ENCODE measurements at places on chromosomes 7 and 10.

DNA sequence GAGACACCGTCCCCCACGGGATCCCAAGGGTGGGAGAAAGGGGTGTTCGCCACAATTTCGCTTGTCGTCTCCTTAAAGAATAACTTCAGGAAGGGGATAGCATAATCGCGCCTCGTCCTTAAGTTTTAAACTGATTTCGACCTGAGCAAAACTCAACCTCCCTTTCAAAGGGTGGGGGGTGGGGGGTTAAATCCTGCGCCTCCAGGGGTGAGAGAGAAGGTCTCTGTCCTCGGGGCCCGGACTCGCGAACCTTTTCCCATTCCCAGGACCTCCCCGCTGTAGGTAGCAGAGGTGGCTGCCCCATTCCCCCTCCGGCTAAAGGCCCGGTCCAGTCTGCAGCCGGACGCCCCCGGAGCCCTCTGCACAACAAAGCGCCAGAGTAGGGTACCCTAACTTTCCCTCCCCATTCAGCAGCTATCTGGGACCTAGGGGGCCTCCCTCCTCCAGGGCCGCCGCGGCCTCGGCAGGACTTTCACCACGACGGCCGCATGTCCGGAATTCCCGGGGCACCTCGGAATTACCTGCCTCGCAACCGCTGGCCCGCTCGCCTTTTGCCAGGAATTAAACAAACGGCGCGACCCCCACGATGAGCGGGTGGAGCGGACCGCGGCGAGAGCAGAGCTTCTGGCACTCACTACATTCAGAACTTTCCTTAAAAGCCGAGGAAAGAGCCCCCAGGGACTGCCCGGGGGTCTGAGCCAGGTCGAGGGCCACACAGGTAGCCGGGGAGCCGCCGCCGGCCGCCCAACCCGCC is 1.7 kb downstream of the CDK6 start:
- no peak for DNase-seq

DNA sequence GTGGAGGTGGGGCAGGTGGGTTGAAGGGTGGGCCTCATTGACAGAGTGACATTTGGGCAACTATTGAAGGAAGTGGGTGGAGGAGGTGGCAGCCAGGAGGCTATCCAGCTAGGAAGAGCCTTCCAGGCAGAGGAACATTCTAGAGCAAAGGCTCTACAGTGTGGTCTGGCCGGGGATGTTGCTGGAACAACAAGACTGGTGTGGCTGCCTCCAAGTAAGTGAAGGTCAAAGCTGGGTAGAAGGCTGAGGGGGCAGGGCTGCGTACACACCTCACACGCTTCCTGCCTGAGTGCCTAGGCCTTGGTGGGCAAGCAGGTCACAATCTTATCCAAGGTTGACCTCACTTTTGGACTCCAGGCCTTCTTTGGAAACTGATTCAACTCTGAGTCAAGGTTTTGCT is 6.6 kb downstream of the CPA1 start:
- no peak for DNase-seq

- DNase-seq: no peak
Measured at GRCh38 chr7:106365252-106366005, 80.6 kb upstream of the NAMPT start.

GRCh38 chr10:86061278-86062197 is 305.1 kb downstream of the GRID1 start:
- no peak for DNase-seq

DNA sequence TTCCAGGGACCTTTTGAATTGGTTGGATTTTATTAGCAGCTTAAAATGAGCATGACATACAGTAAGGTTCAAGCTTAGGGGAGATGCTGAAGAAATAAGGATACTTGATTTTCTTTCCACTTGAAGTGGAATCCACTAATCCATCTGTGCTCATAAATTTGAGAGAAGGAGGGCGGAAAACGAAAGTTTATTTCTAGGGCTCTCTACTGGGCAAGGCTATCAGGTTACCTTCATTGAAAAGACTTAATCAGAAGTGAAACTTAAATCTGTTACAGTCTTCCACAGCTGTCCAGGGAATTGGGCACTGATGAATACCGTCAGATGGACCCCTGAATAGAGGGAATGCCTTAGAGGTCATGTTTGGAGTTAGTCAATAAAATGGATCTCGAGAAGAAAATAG is 21.8 kb downstream of the AUTS2 start:
- no peak for DNase-seq

GRCh38 chr10:88190540-88191235 is 327.3 kb downstream of the PTEN start:
- no peak for DNase-seq

DNA sequence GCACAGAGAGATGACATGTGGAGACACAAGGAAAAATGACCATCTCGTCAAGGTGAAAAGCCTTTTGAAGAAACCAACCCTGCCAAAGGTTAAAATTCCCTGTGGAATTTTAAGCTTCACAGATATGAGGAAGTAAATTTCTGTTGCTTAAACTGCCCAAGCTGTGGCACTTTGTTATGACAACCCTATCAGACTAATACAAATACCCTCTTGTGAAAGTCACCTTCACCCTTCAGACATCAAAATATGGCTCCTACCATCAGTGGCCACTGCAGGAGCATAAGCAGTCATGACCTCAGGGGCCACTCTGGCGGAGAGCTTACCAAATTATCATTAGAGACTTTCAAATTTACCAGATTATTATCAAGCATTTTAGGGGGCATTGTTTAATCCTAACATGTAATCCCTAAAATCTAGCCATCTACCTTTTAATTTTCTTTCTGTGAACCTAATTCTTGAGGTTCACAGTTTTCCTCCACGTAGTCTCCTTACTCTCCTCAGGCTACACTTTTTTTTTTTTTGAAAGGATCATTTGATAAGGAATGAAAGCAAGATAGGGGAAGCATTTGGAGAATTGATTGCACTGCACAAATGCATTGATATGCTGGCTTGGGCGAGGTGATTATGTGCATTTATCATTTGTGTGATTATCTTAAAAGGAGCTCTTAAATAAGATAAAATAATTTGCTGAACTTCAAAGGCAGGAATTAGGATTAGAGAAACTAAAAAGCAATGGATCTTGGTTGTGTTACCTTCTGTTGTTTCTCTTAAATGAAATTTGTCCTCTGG is 90.3 kb downstream of the TMEM168 start:
- no peak for DNase-seq
